ENCODE measurements at places on chromosomes 13 and 19.

- no peak for DNase-seq
Observed at GRCh38 chr13:49292742-49293486, 45.2 kb downstream of the CDADC1 start.

GRCh38 chr13:38348861-38349389 lies 726 bp upstream of the UFM1 start:
- DNase-seq: no peak

GRCh38 chr13:72368031-72368430 lies 359.4 kb downstream of the MZT1 start:
- DNase-seq: no peak

DNA sequence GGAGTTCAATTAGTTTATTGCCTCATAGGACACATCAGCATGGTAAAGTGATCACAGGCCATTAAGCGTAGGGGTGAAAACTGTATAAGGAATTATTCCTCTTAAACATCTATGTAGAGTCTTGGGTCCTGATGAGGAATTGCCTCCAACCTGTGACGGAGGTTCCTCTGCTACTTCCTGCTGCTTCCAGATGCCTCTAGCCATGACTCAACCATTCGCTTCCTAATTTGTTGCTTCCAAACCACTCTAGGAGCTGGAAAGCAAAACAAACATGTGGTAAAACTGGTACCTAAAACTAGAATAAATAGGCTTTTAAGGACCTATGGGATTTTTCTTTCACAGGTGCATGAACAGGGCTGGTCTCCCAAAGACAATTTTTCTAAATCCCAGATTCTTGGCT lies 253.8 kb downstream of the KLF12 start:
- no peak for DNase-seq

GRCh38 chr19:18649371-18650020 lies 12.7 kb downstream of the KLHL26 start:
- DNase-seq: no peak

DNA sequence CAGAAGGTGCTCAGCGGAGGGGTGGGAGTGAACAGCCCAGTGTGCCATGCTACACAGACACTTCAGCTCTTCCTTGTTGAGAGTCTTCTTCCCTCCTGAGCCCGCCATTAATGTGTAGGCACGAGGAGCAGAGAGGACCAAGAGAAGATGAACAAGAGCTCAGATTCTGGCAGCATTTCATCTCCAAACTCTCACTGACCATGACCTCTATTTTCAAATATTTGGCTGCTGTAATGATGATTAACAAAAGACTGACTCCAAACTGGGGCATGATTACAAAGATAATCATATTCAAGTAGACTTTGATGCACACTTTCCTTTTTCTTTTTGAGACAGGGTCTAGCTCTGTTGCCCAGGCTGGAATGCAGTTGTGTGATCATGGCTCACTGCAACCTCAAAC lies 236.5 kb downstream of the DCLK1 start:
- DNase-seq: no peak

DNA sequence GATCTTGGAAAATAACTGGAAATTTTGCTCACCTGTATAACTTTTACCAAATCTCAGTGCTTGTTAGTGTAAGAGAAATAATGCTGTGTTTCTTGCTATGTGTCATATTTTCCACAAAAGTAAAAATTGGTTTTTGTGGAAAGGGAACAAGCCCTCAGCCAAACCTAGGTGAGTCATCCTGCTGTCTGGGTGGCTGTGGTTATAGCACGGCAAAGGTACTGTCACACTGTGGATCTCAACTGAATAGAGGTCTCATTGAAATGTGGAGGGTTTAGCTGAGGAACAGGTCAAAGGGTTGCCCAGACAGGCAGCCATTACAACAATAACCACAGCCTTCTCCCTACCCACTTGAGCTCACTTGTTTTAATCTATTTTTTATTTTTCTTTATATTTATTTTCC lies 338.8 kb upstream of the DACH1 start:
- no peak for DNase-seq

DNA sequence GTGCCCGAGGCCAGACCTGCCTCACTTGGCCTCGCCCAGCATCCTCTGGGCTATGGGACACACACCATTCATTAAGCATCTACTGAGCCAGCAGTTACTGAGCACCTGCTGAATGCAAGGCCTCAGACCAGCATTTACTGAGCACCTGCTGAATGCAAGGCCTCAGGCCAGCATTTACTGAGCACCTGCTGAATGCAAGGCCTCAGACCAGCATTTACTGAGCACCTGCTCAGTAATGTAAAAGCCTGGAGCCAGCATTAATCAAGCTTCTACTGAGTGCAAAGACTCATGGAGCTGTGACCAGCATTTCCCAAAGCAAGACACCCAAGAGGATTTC lies 3.7 kb downstream of the ATP8B3 start:
- no peak for DNase-seq
